Sigmoid colon (tissue), 7 donors: ENCODE measurements at places on chromosomes 4 and X.

DNA sequence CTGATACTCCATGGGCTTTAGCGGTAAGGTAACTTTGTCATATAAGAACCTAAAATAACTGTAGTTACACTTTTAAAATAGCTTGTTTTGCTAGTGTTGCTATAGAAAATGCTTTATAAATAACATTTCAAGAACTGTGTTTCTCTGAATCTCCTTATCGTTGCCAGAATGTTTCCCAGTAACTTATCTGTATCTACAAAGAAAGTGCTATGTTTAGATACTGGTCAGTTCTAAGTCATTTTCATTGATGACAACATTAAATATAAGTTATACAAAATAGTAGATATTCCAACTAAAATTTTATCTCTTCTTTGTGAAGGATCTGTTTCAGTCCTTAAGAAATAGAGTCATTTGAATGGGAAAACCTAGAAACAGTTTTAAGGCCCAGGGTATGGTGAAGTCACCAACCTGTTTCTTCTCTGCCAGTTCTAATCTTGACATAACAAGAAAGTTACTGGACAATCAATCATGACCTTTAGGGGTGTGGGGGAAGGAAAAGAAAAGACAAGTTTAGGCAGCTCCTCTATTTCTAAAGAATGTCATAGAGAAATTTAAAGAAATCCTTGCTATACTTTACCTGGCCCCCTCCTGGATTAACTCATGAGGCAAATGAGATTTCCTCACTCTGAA, 425.9 kb downstream of the RPA4 start:
- no peak for DNase-seq

- DNase-seq = no peak
These were observed 292.1 kb upstream of the ANKRD50 start for GRCh38 chr4:125004676-125005075.

- peak; percentile 66 for DNase-seq
These were observed at the start of gene LRCH2 for GRCh38 chrX:115233497-115234455. Gene LRCH2 (minus strand): TSS chrX:115234096. CDS start chrX:115234041, 55 bp downstream.

- DNase-seq = no peak
These were observed 2.4 kb downstream of the MOSPD2 start for GRCh38 chrX:14875624-14876023.

DNA sequence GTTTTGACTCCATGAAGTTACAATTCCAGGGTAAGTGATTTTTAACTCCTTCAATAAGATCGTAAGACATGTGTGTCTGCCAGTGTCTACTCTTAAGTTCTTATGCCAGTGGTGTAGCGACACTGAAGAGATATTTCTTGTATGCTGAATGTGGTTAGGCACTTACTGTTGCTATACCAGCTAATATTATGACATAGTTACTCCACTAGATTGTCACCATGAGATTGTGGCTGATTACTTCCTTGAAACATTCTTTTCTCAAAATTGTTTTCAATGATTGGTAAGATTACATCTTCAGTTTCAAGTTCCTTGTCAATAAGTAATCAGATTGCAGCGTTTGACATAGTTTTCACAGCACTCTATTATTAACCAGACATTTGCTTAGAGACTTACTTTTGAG, 60.6 kb upstream of the PAGE5 start:
- no peak for DNase-seq

DNA sequence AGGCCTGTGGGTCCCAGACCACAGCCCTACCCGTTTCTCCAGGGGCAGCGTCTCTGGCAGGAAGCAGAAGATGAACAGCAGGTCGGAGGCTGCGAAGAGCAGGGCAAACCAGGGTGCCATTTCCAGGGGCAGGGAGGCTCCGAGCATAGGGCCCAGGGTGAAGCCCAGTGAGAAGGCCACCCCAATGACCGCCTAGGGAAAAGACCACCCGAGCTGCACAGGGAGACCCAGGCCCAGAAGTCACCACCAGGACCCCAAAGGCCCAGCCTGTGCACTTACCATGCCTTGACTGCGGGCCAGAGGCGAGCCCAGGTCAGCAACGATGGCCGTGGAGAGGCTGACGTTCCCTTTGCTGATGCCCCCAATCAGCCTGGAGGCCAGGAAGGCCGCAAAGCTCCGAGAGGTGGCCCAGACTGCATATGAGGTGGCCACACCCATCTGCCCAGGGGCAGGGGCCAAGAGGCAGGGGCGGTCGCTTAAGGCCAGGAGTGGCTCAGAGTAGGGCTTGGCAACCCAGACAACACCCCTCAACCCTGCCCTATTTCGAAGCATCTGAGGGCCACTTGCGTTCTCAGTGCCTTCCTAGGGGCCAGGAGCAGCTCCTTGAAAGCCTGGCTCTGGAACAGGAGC, 30.8 kb downstream of the NOP14 start:
- DNase-seq = no peak

- DNase-seq = no peak
These were observed 87.8 kb downstream of the SMIM20 start for GRCh38 chr4:26001816-26002215.

GRCh38 chrX:136121788-136122187, 25.5 kb upstream of the FHL1 start:
- no peak for DNase-seq

- no peak for DNase-seq
These were observed 137.4 kb upstream of the AGA start for GRCh38 chr4:177579649-177580048.

DNA sequence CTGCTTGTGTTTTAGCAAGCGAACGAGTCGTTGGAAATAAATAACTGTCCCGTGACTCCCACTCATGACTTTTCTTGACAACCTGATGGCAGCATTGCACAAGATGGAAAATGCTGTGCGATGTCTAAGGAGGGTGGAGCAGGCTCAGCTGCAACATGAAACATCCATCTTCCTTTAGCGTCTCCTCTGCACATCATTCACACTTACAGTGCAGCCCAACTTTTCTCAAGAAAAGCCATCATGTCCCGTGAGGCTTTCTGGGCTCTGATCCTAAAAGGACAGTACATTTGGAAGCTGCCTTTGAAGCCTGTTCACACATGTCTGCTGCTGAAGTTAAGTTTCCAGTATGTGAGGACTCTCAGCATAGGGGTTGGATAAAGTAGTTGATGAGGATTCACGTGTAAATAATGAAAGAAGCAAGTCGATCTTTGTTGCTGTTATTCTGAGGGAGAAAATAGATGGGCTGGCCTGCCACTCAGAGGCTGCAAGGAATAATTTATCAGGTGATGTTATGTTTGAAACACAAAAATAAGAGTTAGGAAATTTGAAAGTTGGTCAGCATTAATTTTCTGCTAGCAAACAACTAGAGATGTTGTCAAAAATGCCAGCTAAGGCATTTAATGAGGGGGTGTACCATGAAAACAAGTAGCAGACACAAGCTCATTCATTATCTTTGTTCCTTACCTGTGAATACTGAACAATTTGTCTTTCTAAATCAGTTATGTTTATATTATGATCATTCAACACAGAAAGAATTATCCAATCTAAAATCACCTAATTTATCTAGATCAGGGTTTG, 328.7 kb upstream of the ZFP42 start:
- no peak for DNase-seq

- peak; percentile 50 for DNase-seq
These were observed 75.9 kb downstream of the NAA11 start for GRCh38 chr4:79249881-79250503.

DNA sequence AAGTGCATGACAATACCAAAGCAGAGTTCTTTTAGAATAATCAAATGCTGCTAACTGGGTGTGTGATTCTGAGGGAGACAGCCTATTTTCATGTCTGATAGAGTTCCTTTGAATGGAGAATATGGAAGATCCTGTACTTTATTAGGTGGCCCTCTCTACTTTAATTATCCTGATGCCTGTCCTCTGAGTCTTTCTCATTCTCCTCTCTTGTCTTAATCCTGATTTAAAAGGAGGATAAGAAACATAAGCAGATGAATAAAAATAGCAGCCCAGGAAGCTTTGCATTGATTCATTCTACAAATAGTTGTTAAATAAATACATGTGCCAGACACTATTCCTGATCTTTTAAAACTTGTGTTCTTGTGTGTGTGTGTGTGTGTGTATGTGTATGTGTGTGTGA, 387.3 kb downstream of the SPRY1 start:
- DNase-seq = no peak

- no peak for DNase-seq
These were observed 80.5 kb downstream of the ARHGAP6 start for GRCh38 chrX:11585174-11585573.

GRCh38 chrX:151974336-151975227, at the start of gene GABRE:
Gene GABRE (minus strand): TSS chrX:151974676. CDS start chrX:151974625, 51 bp downstream.
- DNase-seq = peak; percentile 73

DNA sequence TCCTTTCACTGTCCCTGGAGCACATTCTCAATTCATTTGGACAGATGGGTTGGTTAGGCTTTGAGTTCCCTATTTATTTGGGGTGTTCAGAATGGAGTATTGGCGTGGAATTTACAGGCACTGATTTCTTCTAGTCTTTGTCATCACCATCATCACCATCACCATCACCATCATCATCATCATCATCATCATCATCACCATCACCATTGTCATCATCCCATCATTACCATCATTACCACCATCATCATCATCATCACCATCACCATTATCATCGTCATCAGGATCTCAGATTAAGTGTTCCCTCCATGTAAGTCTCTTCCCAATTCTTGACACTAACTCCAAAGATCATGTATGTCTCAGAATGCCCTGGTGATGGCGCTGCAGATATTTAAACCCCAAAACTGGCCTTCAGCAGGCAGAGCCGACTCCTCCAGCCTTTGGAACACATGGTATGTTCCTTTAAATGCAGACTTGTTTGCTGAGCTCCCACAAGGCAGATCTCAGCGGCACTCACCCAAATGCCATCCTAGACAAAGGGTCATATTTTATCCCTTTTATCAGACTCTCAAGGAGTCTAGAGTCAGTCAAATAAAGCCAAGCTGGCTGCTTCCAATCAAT, 19.8 kb upstream of the FAM9A start:
- DNase-seq = no peak
